ENCODE measurements at places on chromosomes 16 and 17.
A peak's percentile ranks its signal among the peaks of the same experiment; 100 is the strongest.

- no peak for DNase-seq
Observed at GRCh38 chr16:23650674-23651416, 9.6 kb downstream of the DCTN5 start.

DNA sequence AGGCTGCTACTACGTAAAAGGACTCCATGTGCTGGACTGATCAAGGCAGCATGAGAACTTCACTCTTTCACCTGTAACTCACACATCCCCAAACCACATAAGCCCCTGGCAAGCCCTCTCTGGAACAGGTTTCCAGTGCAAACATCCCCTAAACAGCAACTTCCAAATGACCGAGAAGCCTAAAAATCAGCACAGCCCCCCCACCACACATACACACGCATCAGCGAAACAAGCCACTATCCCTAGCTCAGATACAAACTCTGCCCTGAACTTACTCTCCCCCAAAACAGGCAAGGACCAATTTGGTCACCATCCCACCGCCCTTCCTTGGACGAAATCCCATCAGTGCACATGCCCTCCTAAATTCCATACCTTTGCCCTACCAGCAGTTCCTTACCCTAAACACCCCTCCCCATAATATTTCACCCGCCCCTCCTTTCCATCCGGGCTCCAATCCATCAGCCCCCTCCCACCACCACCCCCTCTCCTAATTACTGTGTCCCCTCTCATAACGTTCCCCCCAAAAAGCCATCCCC lies 735 bp downstream of the LSM12 start:
- DNase-seq: no peak

- no peak for DNase-seq
Observed at GRCh38 chr16:5430598-5430997, 333.0 kb upstream of the EEF2KMT start.

GRCh38 chr17:65219707-65220106 lies 82.5 kb downstream of the RGS9 start:
- DNase-seq: no peak

GRCh38 chr17:859824-860195 lies 77.7 kb downstream of the MRM3 start:
- no peak for DNase-seq

- DNase-seq: no peak
Observed at GRCh38 chr17:35627417-35627816, 40.3 kb downstream of the AP2B1 start.

- no peak for DNase-seq
Observed at GRCh38 chr17:8059131-8059530, 20.3 kb downstream of the ALOX15B start.

GRCh38 chr17:44960691-44961090 lies 7.4 kb downstream of the C1QL1 start:
- DNase-seq: peak; percentile 34

DNA sequence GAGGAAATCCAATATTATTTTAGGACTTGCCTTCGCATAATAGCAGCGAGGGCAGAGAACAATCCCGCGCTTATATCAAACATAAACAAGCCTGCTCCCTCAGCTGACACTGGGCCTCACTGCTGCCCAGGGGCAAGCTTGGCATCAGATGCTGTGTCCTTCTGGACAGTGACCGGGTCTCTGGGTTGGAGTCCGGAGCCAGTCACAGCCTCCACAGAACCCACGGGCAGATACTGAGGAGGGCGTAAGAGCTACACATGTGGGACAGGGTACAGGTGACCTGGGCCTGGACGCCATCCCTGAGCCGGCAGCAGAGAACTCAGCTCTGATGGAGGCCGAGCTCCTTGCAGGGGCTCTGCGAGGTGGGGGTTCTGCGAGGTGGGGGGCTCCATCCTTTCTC lies 14.7 kb upstream of the ZNF469 start:
- peak; percentile 65 for DNase-seq

GRCh38 chr17:37284191-37284590 lies 91.6 kb upstream of the C17orf78 start:
- DNase-seq: no peak

DNA sequence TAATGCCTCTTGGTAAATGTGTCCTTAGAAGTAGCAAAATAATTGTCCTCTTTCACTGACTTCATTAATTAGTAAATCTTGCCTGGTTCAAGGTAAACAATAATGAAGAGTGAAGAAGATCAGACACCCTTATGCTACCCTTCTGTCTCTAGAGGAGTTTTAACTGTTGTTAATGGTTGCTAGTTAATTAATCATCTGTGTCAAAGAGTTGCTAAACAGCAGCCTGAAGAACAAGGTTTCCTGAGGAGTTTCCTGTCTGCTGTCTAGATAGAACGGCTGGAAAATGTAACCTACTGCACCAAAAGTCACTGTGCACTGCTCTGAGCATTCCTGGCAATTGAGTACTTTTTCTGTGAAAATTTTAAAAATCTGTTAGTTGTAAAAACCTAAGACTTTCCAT lies 131.3 kb downstream of the NLK start:
- no peak for DNase-seq

Measured in posterior vena cava (tissue), 2 donors.